ENCODE measurements at places on chromosomes 11 and 22.

- no peak for DNase-seq
Measured at GRCh38 chr22:43812890-43813289, 785 bp upstream of the EFCAB6 start.

DNA sequence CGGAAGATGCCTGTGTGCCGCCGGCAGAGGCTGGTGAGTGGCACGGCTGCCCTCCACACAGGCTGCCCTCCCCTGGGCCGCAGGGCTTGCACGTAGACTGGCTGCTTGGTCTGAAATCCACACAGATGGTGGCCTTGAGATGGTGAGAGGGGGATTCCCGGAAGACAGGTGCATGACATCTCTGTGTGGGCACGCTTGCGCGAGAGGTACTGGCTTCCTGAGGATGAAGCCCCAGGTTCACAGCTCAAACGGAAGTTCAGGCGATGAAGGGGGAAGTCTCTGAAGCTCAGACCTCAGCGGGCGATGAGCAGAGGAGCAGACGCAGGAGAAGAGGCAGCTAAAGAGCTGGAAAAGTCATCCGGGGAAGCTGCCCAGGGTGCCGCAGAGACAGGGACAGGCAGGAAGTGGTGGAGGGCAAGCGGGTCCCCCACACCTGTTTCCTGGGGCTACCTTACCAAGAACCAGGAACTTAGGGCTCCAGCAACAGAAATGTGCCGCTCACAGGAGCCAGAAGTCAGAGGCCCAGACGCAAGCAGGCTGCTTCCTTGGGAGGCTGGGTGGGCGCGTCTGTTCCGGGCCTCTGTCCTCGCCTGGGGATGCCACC lies 7.2 kb downstream of the CRELD2 start:
- no peak for DNase-seq

DNA sequence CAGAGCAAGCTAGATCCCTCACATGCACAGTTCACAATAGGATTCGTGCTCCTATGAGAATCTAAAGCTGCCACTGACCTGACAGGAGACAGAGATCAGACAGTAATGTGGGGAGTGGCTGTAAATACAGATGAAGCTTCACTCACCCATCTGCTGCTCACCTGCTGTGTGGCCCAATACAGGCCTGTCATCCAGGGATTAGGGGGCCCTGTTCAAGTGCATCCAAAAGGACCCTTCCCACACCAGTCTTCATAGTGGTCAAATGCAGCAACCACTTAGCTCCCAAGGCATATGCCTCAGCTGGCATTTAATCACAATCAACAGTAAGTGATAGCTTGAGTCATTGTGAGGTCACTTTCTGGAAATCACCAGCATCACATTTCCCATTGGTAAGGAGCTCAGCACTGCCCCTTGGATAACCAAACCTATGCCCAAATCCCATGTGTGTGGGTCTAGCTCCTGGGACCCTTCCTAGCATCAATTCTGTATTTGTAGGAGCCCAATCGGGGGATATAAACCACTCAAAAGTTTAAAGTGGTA lies 65.6 kb downstream of the OR4C45 start:
- no peak for DNase-seq

- no peak for DNase-seq
Measured at GRCh38 chr22:37418627-37419369, 8.5 kb downstream of the ELFN2 start.

DNA sequence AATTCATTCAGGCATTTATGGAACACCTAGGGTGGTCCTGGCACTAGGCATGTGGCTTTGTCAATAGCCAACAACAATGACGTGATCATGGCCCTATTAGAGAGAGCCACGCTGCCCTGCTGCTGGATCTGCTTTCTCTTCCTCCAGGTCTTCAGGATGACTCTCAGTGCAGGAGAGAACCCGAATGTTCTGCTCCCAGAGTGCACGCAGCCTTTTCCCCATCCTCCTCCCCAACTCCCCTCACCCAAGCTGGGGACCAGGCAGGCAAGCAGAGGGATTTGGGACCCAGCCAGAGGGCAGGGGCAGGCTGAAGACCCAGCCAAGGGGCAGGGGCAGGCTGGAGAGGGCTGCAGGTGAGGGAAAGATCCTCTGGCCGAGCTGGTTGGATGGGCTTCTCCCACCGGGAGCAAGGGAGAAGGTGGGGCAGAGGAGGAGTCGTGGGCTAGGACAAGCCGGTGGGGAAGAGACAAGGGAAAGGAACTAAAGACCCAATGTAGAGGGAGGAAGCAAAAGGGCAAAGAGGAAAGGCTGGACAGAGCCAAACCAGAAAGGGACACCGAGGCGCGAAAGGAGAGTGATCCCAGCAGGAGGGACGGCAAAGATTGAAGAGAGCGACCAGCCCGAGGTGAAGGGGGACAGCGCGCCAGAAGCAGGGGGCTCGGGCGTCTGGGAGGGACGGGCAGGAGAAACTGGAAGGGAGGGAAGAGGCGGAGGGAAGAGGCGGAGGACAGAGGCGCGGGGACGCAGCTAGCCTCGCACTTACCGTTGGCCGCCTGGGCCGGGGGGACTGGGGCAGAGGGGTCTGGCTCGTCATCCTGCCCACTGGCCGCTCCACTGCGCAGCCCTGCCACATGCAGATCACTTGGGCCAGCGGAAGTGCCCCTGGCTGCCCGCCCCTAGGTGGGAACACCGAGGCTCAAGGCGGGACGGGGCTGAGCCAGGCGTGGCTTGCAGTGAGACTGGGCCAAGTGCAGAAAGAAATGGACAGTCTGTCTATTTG lies at the start of gene KCTD14:
Gene KCTD14, minus strand, starts transcription at position 880 of the 1,000 bp plus-strand sequence. Its CDS starts 27 bp downstream, at position 853.
- DNase-seq = no peak

DNA sequence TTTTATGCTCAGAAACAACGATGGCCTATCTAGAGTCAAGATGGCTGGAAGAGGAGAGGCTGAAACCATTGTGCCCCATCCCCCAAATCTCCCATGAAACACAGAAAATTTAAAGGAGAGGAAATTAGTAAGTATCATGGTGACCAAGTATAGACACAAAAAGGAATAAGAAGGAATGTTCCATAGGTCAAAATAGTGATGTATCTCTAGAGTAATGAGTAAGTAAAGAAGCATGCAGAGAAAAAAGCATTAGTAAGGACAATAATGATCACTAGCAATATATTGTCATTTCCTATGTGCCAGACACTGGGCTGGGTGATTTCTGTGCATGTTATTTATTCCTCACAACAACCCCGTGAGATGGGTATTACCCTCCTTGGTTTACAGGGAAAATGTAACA lies 2.6 kb upstream of the SLC22A24 start:
- no peak for DNase-seq

Data from renal cortical epithelial cell (primary cell).